ENCODE measurements at places on chromosomes 3 and 15.
A peak's percentile ranks its signal among the peaks of the same experiment; 100 is the strongest.

GRCh38 chr3:55075846-55076245, 148.0 kb upstream of the LRTM1 start:
- no peak for DNase-seq

DNA sequence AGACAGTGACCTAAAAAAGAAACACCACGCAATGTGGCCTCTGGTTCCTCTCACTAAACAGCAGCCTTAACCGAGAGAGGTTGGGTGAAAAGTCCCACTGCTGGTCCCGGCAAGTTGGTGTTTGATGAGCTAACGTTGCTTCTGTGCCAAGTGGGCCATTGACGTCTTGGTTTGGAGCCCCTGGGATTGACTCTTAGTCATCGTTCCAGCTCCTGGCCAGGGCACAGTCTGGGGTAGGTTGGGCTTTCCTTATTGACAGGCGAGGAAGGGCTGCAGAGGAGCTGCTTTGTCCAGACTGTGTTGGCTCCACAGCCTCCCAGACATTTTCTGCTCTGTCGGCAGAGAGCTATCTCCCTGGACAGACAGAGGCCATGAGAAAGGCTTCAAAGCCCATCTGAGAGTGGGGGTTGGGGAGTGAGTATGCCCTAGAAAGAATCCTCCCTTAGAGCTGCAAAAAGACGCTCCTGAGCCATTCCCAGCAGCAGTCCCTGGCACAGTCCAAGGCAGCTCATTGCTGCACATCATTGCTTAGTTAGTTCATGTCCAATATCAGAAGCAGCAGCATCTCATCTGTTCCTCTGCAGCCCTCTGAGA, 28.6 kb upstream of the C3orf80 start:
- DNase-seq: no peak

GRCh38 chr3:56795097-56795828, 6.5 kb downstream of the ARHGEF3 start:
- no peak for DNase-seq

DNA sequence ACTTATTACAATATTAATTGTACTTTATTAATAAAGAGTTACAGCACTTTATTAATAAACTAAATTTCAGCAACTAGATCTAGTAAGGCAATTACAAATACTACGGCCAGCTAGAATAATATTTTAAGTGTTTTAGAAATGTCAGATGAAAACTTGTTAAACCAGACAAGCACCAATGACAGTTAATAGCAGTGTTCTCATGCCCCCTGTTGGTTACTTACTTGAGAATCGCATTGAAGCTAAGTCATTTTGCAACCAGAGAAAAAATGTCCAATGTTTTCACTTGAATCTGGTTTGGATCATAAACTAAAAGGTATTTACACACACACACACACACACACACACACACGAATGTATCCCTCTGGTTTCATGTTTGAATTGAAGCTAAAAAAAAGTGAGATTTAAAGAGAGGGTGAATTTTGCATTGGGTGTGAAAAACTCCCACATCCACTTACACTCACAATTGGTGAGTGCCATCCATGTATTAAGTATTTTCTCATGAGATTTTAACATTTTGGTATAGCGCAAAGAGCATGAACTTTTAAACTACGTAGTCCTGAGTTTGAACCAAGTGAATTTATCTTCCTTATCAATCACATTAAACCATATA, 347.7 kb downstream of the ZBBX start:
- DNase-seq: no peak

GRCh38 chr15:44092221-44092620, 102.8 kb downstream of the FRMD5 start:
- DNase-seq: no peak

GRCh38 chr15:90619939-90620338, 90.2 kb downstream of the CRTC3 start:
- no peak for DNase-seq

DNA sequence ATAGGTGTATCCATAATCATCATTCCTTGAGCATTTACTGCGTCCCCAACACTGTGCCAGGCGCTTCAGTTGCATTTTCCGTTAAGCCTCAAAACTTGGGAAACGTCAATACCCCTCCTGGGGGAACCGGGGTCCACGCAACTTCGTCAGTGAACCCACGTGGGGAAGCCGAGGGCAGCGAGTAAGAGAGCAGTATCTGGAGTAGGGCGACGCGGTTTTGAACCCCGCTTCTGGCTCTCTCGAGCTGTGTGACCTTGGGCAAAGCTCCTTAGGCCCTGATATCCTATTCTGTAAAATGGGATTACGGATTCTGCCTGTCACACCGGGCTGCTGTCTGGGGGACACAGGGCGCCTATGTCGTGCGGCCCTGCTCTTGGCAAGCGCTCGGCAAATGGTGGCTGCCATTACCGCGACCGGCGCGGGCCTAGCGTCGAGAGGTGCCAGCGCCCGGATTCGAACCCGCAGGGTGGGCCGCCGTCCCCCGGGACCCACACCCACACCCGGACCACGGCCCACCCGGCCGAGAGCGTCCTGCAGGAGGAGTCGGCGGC, 590 bp downstream of the POLG start:
- DNase-seq: no peak

- DNase-seq: no peak
These were observed 61.8 kb downstream of the NEO1 start for GRCh38 chr15:73114064-73114463.

DNA sequence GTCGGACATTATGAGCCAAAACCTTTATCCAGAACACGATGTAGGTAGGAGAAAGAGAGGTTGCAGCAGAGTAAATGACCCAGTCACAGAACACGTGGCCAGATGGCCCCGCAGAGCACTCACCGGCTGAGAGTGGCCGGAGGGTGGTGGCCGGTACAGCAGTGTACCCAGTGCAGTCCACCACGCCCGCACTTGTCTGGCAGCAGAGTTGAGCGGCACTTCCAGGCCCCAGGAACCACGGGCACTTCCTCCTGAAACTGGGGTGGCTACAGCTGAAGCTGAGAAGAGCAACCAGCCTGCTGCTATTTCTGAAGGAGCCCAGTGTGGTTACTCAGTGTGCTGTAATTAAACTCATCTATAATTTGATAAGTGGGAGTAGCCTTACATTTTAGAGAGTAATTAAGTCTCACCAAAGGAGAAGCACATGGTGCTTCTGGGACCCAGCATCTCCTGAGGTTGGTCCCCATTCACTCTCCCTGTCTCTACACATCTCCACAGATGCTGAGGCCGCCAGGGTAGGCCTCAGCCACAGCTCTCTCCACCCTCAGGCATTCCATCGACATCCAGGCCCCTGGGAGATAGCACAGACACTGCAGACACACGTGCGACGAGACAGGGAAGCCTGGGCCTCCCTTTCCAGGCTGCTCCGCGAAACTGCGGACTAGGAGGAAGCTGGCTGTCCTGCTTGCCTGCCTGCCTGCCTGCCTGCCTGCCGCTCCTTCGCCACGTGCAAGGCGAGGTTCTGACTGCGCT, 49.8 kb downstream of the BDH1 start:
- no peak for DNase-seq

- no peak for DNase-seq
These were observed 189.1 kb upstream of the CADPS start for GRCh38 chr3:63064209-63064755.

DNA sequence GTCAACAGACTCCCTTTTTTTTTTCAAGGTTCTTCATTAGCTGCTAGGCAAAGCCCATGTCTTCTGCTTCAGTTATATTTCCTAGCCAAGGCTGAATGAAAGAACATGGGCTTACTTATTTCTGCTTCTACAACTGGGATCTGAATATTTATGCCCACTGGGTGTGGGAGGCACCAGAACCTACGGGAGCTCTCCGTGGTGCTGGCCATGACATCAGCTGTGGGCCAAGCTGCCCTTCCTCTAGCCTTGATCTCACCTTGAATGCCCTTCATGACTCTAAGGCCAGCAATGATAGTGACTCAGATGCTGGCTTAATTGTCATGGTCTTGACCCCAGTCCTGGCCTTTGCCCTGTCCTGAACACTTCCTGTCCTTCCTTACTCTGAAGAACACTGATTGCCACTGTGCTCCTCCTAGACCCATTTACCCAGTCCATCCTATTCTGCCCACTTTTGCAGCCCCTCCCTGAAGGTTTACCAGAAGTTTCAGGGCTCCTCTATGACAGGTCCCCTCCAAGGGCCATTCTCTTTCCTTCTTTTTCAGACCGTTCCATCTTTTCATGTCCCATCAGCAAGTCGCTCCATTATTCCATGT, 32.8 kb upstream of the PRR20G start:
- DNase-seq: no peak

DNA sequence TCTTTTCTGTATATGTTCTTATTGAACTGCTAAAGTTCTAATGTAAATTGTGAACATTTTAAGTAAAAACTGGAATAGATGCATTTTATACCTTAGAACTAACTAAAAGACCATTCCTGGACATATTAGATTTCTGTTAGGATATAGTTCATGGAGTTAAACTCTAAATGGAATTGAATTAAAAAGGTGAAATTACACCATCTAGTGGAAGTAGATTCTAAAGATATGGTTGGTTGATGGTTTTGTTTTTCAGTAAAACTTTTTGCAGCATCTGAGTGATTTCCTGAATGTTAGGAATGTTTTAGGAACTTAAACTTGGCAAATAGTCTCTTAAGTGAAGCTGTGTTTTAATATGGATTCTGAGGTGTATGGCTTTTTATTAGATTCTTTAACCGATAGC, 96.8 kb downstream of the SLMAP start:
- DNase-seq: no peak

DNA sequence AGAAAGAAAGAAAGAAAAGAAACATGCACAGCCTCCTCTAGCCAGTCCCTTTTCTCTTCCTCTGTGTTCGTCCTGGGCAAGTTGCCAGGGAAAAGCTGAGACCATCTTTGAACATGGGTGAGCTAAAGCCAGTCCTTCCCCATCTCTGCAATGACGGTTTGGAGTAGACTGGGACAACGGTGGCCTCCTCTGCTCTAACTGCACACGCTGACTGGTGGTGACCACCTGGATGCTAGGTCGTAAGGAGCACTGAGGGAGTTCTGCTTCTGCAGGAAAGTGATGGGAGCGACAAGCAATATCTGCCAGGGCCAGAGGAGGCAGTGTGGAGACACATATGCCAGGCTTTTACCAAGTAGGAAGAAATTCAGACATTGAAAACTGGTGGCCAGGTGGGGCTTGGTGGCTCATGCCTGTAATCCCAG, 111.7 kb downstream of the NUP210 start:
- DNase-seq: no peak

- DNase-seq: no peak
These were observed 34.4 kb downstream of the PPARG start for GRCh38 chr3:12323237-12323636.

GRCh38 chr15:100306098-100306497, 35.7 kb downstream of the ADAMTS17 start:
- DNase-seq: no peak

DNA sequence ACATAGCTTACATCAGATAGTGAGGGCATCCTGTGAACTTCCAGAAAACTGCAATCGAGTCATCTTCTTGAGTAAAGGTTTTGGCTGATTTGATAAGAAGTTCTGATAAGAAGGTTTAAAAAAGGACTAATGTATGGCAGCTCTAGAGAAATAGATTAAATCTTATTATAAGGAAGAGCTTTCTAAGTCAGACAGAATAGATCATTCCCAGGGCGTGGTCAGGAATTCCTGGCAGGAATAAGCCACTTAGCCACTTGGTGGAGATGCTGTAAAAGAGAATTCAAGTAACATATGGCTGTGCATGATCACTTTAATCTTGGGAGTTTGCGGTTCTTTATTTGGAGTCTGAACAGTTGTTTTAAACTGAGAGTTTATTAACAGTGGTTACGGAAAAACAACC, 17.4 kb downstream of the PGBD4 start:
- DNase-seq: no peak

GRCh38 chr3:33322412-33322811, 45.2 kb downstream of the FBXL2 start:
- no peak for DNase-seq

GRCh38 chr15:72588096-72588495, 66.4 kb upstream of the GOLGA6B start:
- no peak for DNase-seq

GRCh38 chr3:187567661-187568121, 102.5 kb downstream of the SST start:
- DNase-seq: no peak

GRCh38 chr15:73558529-73558928, 74.7 kb downstream of the NPTN start:
- no peak for DNase-seq

DNA sequence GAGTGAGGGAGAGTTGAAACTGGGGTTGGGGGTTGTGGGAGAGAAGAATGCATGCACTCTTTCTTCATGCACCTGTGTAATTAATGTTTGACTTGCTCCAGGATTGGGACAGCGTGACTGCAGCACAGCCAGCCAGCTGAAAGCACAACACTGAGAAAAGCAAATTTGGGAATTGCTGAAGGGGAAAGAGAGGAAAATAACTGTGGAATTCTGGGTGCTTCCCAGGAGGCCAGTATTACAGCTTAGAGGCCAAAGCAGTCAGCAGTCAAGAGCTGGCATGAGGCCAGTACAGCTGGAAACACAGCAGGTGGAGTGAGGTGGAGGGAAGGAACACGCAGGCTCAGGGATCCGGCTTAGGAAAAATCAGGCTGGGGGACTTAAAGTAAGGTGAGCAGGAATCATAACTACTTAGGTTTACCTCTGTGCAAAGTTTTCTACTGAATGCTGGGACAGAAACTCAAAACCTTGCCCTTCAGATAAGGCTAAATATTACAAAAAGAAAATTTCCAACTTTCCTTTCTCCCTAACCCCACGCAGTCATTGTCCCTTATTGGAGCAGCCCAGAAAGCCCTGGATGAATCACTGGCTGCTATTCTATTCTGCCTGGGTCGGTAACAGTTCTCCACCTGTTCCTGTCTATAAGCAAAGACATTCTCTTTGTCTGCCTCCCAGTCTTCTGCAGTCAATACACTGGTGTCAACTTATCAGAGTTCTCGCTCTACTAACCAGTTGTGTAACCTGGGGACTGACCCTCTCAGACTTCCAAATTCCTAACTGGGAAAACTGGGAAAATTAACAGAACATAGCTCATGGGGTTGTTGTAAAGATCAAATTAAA, 167.2 kb downstream of the MAGI1 start:
- DNase-seq: no peak

DNA sequence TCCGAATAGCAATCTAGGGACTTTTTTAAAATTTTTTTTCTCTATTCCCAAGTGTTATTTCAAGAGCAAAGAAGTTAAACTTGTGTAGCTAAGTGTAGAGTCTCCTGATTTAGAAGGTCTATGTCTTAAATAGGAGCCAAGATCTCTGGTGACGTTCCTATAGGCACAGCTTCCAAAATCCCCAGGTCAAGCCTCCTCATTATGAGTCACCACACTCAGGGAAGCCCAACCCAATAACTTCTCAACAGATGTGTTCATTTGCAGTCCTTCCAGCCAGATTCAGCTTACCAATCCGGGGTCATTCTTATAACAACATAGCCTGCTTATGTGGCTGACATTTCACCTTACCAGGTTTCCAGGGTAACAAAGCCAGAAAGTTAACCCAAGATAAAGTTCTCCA, 270.3 kb downstream of the IL5RA start:
- DNase-seq: no peak

- no peak for DNase-seq
These were observed at the start of gene TMC3 for GRCh38 chr15:81373775-81374395. TMC3 (minus strand) TSS chr15:81374213; CDS start chr15:81374077, 136 bp downstream.

- DNase-seq: no peak
These were observed 71.8 kb upstream of the POLG start for GRCh38 chr15:89406218-89406939.

GRCh38 chr3:11274566-11275142, 2.5 kb downstream of the ATG7 start:
- DNase-seq: no peak

GRCh38 chr3:184986366-184986889, 166.4 kb downstream of the C3orf70 start:
- DNase-seq: no peak

- no peak for DNase-seq
These were observed 6.7 kb downstream of the ADPRH start for GRCh38 chr3:119585856-119586570.

- DNase-seq: peak; percentile 15
These were observed 14.1 kb upstream of the CXCR6 start for GRCh38 chr3:45929042-45929679.
